H4 (cell line): ENCODE measurements at places on chromosomes 16 and 17. TPM values are rescaled to one million over a fixed set of nuclear protein-coding genes. Genes with fewer than 3 reads are reported as not detected.

- DNase-seq, result no peak
These were observed 6.8 kb downstream of the PCTP start for GRCh38 chr17:55757659-55758058.

- DNase-seq, result no peak
These were observed 50.9 kb upstream of the CPNE2 start for GRCh38 chr16:57041182-57042156.

- DNase-seq, result no peak
These were observed 218.0 kb downstream of the SEC14L1 start for GRCh38 chr17:77358801-77359200.

GRCh38 chr16:87054856-87055255 lies 262.3 kb downstream of the C16orf95 start:
- no peak for DNase-seq

DNA sequence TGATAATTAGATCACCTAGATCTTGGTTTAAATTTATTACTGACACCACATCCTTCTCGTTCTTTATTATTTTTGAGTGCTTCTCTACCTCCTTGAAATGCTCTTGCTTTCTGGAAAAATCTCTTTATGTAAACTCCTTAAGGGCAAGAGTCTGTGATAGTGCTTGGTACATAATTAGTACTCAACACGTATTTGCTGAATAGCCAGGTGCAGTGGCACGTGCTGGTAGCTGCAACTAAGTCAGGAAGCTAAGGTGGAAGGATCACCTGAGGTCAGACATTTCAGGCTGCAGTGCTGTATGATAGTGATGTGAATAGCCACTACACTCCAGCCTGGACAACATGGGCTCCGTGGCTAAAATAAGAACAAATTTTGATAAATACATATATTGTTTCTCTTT lies 63.0 kb downstream of the PPM1E start:
- DNase-seq, result no peak

GRCh38 chr17:77353684-77354419 lies 213.1 kb downstream of the SEC14L1 start:
- DNase-seq, result no peak

DNA sequence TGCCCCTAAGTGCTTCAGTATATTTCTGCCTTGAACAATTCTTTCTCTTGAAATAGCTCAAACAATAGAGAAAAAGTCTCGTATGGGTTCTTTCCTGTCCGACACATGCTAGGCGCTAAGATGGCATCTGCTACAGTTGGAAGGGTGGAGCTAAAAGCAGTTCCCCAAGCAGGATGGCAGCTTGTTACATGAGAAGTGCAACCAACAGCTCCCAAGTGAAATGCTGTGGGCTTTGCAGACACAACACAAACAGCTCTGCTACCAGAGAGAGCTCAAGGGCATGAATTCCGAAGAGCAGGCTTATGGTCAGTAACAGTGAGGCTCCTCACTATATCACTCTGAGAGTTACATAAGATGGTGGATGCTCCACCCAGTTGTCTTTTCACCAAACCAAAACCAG lies 83.8 kb downstream of the VPS53 start:
- DNase-seq, result no peak

The MEFV gene
- total RNA-seq, result 1.2 TPM in 1 of 2 replicates, not detected in the other

The RCVRN gene
- not detected in 2 replicates for total RNA-seq

The RAD51C gene
- 71.7 and 82.7 TPM in 2 replicates for total RNA-seq

The ZNF23 gene
- total RNA-seq, result 9.0 and 10.0 TPM in 2 replicates

The SLC12A3 gene
- not detected in 2 replicates for total RNA-seq

The MAP3K3 gene
- 13.9 and 17.9 TPM in 2 replicates for total RNA-seq

The ABCA10 gene
- total RNA-seq, result 0.80 and 1.8 TPM in 2 replicates
